ENCODE measurements at places on chromosomes 2 and 18.
A peak's percentile ranks its signal among the peaks of the same experiment; 100 is the strongest.

DNA sequence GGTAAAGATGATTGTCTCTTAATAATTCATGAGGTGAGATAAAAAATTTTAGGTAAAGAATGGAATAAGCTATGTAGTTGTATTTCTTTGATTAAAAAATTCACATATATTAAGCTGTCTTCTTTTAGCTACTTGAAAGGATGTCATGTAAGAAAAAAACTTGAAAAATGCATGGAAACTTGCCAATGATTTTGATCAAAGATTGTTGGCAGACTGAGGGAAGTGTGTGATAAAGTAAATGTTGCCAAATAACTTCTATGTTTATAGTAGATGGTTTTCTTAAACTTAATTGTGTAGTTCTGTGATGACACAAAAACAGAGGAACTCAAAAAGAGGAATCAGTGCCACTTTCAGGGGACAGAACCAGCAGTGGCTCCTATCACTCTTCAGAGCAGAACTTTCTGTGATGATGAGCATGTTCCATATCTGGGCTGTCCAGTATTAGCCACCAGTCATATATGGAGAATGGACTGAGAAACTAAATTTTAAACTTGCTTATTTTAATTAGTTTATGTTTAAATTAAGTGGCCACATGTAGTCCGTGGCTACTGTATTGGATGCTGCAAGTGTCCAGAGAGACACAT lies 51.9 kb upstream of the SLC38A11 start:
- no peak for DNase-seq

DNA sequence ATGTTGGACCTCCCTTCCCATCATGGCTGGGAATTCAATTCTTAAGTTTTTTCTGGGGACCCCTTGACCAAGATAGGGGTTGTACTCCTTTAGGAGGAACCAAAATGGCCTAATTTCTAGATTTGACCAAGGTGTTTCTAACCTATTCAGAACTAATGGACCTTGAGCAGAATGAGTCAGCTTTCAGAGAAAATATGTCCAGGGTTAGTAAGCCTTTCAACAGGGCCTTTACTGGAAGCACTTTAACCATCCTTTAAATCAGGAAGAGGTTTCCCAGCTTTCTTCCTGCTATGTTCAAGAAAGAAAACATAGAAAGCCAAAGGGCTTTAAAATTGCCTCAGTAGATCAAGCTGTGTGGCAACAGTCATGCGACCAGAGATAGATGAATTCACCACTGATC lies 1184.9 kb upstream of the ACVR2A start:
- no peak for DNase-seq

GRCh38 chr2:232502911-232503808 lies 15.5 kb upstream of the ECEL1 start:
- DNase-seq, result peak; percentile 50

DNA sequence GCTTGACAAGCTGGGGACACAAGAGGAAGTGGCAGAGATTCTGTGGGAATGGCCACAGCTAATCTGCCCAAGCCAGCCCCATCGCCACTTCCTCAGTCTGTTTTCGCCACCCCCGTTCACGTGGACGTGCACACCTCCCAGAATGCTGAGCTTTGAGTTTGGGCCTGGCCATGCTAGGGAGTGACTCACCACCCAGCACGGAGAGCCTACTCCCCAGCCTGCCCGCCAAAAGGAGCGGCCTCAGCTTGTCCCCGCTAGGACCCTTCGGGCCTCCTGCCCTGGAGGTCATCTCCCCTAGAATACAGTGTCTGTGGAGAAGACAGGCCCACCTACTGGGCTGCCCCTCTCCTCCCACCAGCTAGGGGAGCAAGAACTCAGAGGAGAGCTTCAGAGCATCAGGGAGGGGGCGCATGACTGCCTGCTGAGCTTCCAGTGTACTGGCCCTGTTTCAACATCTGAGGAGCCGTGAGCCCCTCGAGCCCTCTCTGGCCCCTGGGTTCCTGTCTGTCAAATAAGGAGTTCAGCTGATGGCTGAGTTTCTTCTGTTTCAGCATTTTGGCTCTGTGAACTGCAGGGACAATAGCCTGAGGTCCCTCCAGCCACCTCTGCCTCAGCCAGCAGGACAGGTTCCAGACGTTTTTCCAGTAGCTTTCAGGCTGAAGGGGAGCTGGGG lies 5.1 kb downstream of the SLC35F6 start:
- peak; percentile 95 for DNase-seq

DNA sequence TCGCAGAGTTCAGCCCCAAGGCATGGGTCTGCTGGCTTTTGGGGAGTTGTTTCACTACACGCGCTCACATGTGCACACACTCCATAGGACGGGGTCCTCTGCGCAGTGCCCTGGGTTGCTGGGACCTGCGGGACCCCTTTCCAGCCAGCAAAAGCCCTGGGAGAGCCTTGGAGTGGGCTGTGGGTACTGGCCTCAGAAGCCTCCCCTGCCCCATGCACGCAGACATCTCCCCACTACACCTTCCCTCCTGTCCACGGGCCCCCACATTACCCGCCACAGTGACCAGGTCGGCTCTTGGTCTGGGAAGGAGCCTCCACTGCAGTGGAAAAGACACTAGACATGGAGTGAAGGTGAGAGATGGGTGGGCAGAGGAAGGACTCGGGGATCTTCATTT lies 48.5 kb downstream of the FAM168B start:
- DNase-seq, result no peak

Measured in hematopoietic multipotent progenitor cell (in vitro differentiated cells).